NCI-H1417 treated with DMSO at 0.1 percent for 48 hours (cell line): ENCODE measurements at places on chromosomes 2 and 18.

GRCh38 chr2:111205774-111206173 is 85.1 kb downstream of the BCL2L11 start:
- DNase-seq: no peak

GRCh38 chr2:109663721-109664120 is 49.6 kb downstream of the SOWAHC start:
- DNase-seq: no peak

- no peak for DNase-seq
These were observed 100.1 kb downstream of the ZNF516 start for GRCh38 chr18:76394780-76395476.

DNA sequence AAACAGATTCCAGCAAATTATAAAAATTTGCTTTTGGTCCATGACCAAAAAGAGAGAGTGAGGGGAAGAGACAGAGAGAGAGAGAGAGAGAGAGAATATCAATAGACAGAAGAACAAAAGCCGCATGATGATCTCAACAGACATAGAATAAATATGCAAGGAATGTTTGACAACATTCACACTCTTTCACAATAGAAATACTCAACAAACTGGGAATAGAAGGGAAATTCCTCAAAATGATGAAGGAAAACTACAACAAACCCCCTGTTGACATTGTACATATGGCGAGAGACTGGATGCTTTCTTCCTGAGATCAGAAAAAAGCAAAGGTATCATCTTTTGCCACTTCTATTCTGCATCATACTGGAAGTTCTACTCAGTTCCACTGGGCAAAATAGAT is 309.7 kb downstream of the RAD51AP2 start:
- DNase-seq: no peak

- DNase-seq: no peak
These were observed 131.2 kb downstream of the TMEM18 start for GRCh38 chr2:545711-546650.

- DNase-seq: no peak
These were observed 44.9 kb downstream of the RBBP8 start for GRCh38 chr18:22977847-22978701.

- no peak for DNase-seq
These were observed 2.1 kb downstream of the TSHZ1 start for GRCh38 chr18:75212751-75213090.

- DNase-seq: peak; percentile 44
These were observed 67.4 kb downstream of the STEAP3 start for GRCh38 chr2:119290859-119291587.

DNA sequence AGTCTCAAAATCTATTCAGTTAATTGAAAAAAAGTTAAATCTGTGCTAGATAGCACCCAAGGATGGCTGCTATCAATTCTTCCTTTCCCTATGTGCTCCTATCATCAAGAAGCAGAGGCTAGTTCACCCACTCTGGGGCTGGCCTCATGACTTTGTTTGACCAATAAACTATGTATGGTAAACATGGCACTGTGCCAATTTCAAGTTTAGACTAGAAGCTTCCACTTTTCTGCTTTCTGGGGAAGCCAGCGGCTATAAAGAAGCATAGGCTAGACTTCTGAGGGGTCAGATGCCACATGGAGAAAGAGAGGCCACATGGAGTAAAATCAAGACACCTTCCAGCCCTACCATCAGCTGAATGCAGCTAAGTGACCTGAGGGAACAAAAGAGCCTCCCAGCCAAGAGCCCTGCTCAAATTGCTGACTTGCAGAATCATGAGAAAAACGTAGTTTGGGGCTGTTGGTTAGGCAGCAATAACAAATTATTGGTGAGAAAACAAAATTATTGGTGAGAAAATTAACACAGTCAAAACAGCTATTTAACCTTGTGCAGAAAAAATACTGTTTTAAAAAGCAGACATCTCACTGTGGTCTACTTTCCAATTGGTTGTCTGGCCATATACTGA is 86.5 kb upstream of the SLC14A2 start:
- no peak for DNase-seq

DNA sequence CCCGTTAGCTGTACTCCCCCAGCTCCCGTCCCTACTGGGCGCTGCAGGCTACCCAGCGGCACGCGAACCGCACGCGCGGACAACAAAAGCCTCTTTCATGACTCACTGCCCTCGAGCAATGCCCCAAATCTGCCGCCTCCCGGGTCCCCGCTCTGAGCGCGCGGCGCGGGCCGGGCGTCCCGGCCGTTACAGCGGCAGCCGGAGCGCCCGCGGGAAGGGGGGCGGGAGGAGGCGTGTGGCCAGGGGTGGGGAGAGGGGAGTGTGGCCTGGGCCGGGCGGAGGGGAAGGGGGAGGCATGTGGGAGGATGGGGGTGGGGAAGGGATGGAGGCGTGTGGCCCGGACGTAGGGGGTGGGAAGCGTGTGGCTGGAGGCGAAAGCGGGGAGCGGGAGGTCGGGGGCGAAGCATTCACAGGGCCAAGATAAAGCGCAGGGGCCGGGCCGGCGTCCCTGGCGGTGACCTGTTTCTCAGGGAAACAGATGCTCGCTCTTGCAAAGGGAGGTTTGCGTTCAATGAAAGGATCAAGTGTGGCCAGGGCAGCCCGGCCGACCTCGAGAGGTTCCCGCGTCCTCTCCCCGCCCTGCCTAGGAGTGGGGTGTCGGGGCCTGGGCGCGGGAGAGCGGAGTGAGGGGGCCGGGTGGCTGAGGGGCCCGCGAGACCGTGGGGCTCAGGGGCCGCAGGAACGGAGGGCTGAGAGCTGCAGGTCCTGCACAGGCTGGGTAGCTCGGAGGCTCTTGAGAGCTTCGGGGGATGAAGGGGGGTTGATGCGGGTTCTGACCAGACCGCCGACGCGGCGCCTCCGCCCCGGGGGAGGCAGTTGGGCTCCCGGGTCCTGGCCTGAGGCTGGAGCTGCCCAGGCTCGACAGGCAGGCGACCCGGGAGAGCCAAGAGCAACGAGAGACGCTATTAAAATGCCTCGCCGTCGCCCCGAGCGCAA is 3.5 kb upstream of the NEUROD1 start:
- DNase-seq: no peak

DNA sequence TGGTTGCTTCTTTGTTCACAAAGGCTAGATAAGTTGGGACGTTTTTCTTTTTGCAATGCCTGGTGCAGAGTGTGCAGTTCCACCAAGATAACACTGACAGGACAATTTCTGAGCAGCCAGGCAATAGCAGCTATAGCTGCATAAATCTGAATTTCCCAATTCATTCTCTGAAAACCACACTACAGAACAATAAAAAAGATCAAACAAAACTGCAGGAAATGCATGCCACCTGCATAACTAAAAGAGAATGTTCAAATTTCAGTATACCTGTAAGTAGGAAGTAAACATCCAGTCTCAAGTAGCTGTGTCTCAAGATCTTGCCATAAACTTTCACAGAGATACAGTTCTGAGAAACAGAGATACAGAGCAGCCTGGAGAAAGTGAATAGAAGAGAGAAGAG is 5.3 kb upstream of the KCTD18 start:
- DNase-seq: no peak

GRCh38 chr18:31996007-31996406 is 22.6 kb upstream of the RNF125 start:
- no peak for DNase-seq

DNA sequence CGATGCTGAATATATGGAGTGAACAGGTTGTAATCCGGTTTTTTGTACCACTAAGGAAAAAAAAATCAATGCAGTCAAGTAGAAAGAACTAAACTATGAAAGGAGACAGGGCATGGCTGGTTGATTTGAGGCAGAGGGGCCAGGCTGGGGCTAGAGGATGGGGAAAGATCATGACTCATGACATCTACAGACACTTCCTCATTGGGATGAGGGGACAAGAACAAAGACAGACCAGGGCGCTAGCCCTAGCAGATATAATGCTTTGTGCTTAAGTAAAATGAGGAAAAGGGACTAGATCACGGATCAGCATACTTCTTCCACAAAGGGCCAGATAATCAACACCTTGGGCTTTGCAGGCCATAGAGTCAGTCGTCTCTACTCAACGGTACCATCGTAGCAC is 55.8 kb downstream of the ST6GAL2 start:
- no peak for DNase-seq

DNA sequence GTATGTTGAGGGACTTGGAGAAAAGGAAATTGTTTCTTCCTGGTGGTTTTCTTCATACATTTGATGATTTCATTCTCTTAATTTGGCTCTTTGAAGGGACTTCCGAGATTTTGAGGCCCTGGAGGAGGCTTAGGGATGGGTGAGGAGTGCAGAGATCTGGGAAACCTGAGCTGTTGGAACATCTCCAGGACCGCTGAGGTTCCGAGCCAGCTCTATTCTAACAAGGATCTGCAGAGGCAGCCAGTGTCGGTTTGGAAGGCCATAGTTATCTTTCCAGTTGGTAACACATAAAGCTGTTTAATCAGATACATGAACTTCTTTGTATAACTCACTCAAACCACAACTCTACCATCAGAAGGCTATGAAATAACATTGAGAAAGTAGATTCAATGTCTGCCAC is 70.3 kb upstream of the UPP2 start:
- no peak for DNase-seq

GRCh38 chr18:13120983-13121441 is 97.5 kb upstream of the LDLRAD4 start:
- DNase-seq: no peak

- DNase-seq: no peak
These were observed 1383.8 kb upstream of the ACVR2A start for GRCh38 chr2:146461068-146461467.

DNA sequence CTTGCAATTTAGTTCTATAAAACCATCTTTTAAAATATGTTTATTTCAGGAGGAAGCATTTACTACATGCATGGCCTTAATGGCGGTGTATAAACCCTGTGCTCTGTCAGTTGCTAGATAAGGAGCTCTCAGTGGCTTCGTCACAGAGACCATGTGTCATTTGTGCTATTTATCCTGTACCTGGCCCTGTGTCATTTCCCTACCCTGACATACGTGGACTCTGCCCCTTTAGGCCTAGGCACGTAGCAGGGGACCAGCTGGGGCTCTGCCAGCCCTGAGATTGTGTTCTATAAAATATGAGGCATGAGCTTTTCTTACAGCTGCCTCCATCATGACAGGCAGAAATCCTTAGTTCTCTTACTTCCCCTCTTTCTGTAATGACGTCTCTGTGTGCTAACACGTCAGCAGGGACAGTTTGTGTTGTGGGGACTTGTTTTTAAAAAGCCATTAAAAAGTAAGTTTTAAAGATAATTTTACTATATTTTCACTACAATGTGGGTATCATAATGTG is 88.0 kb downstream of the ITGB1BP1 start:
- DNase-seq: no peak

GRCh38 chr18:5370332-5370731 is 74.8 kb upstream of the ZBTB14 start:
- no peak for DNase-seq

DNA sequence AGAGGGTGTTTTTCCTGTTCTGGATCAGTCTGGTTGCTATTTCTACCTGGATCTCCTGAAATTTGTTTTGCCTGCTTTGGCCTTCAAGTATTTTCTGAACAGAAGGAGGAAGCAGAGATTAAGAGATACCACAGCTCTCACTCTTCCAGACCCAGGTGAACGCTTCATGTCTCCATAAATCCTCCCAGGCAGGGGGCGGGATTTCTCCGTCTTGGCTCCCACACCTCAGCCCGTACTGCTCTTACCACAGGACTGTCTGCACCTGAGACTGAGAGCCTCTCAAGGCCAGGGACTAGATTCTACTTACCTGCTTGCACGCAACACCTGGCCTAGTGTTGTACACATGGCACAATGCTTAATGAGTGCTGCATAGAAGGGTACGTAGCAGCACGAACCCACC is 59.9 kb upstream of the LRPPRC start:
- DNase-seq: no peak

DNA sequence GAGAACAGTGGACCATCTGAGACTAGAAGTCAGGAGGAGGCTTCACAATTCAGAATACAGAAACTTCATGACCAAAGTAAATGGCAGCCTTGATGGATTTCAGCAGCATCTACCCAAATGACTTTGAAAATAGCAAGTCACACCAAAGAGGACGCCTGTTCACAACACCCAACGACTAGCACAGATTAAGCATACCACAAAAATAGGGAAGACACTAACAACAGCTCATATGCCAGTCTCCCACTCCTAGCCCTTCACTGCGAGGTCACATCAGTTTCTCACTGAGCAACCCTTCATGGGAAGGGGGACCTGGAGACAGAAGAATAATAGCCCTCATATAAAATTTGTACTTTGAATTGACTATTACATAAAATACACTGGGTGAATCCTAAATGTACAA is 228.4 kb upstream of the SLC39A10 start:
- no peak for DNase-seq

- DNase-seq: no peak
These were observed 284.1 kb upstream of the CYP26B1 start for GRCh38 chr2:72431737-72432136.

DNA sequence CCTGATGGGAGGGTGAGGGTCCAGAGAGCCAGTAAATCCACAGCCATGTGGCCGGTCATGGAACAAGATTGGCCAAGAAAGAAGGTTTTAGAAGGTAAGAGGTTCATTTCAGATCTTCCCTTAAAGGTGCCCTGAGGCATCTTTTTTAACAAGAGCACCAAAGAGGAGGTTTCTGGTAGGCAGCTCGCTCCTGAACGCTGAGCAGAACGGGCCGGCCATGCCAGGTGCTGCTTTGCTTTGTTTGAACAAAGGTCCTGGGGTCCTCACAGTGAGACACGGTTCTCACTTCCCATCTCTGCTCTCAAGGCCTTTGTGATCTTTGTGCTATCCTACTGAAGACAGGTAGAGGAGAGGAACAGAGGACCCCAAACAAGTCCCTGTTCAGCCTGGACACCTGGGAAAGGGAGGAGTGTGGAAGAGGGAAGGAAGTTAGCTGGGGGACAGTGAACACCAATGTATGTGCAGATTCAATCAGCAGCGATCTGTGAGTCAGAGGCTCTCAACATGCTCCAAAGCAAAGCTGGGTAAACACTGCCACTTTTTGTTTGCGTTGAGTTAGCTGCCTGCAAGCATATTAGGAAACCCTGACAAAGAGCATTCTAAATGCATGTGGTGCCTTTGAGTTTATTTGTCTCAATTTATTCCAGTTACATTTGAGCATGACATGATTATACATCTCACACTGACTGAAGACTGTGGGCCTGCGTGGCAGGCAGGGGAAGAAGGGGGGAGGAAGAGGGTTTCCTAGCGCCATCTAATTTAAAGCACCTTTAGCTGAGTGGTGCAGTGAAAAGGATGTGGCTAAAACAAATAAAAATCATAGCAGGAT is 102.4 kb downstream of the ASB1 start:
- peak; percentile 11 for DNase-seq

DNA sequence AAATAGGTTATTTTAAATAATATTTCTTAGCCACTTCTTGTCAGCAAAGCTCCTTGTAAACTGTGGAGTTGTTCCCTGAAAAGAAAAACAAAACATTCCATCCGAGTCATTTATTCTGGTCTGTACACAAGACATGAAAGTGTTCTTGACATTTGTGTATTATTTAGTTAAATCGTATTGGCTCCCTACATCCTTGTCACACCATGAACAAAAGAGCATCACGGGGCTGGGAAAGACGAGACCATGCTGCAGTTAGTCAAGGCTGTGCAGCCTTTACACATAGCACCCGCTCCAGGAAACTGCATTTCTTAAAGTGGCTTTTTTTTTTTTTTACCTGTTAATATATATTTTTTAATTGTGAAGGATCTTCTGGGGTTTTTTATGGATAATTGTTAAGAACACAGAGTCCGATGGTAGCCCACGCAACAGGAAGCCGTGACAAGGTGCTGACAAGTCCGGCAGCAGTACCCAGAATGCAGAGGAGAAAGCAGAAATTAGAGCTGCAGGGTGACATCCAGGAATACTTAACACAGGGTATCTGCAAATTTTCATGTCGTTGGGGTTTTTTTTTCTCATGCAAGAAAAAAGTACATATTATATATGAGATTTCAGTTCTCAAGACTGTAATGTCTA is 588.4 kb downstream of the ARHGAP15 start:
- no peak for DNase-seq
